AG09319 (cell line): ENCODE measurements at places on chromosomes 12 and 14.
A peak's percentile ranks its signal among the peaks of the same experiment; 100 is the strongest.

GRCh38 chr14:65788876-65789275 lies 376.3 kb downstream of the FUT8 start:
- no peak for DNase-seq

DNA sequence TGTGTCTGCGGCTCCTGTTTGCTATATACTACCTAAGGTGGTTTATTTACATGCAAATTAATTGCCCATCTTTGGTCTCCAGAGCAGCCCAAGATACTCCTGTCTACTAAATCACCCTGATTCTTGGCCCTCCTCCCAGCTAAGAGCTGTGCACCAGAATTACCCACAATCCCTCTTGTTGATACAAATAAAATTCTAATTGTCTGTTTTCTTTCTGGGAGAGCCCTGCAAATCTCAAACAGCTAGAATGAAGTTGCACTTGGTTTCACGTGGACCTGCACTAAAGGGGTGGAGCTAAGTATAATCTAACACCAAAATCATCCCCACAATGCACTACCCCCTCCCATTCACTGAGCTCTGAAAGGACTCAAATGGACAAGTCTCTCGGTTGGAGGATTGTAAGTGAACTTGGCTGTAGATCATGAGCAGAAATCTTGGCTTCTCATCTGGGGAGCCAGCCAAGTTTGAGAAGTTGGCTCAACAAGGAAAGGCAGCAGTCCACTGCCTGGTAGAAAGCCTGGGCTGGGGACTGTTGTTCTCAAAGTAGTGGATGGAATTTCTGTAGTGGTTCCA lies 6.6 kb downstream of the MAX start:
- DNase-seq: peak; percentile 51

DNA sequence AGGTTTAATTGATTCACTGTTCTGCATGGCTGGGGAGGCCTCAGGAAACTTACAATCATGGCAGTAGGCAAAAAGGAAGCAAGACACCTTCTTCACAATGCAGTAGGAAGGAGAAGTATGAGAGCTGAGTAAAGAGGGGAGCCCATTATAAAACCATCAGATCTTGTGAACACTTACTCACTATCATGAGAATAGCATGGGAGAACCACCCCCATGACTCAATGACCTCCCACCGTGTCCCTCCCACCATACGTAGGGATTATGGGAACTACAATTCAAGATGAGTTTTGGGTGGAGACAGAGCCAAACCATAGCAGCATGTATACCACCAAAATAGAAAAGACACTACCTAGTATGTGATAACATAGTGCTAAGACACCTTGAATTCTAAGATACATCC lies 2.9 kb upstream of the HMGA2 start:
- no peak for DNase-seq

GRCh38 chr14:35881280-35881679 lies 55.1 kb downstream of the BRMS1L start:
- no peak for DNase-seq

DNA sequence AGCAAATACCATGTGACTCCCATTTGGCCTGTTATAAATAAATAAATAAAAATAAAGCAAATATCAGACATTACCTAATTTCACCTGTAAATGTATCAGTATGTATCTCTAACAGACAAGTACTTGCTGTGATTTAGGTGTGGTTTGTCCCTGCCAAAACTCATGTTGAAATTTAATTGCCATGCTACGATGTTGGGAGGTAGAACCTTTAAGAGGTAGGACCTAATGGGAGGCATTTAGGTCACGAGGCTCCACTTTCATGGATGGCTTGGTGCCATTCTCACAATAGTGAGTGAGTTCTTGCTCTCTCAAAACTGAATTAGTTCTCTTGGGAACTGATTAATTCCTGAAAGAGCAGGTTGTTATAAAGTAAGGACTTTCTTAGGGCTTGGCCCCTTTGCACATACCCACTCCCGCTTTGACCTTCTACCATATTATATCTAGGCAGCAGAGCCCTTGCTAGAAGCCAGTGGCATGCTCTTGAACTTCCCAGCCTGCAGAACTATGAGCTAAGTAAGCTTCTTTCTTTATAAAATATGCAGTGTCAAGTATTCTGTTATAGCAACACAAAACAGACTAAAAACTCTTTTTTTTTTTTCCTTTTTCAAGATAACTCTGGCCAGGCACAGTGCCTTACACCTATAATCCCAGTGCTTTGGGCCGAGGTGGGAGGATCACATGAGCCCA lies 26.0 kb downstream of the VEZT start:
- no peak for DNase-seq

GRCh38 chr12:131862994-131863710 lies 31.3 kb upstream of the ULK1 start:
- DNase-seq: no peak

DNA sequence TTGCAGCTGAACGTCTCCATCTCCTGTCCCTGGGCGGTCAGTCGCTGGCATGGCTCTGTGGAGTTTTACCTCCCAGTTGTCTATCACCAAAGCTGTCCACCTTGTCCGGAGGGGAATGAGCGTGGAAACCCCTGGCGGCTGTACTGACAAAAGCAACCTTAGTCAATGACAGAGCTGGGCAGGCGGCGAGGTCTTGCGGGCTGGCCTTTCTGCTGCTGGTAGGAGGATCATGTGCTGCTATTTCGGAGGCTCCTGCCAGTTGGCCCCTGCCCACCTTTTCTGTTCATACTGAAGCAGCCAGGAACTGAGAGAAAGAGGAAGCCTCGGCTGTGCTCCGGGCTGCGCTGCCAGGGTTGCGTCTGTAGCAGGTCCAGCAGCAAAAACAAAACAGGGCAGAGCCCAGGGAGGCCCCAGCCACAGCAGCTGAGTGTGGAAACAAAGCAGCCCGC lies 57.7 kb downstream of the HMGA2 start:
- no peak for DNase-seq

GRCh38 chr14:61838661-61839245 lies 76.5 kb downstream of the SNAPC1 start:
- DNase-seq: no peak

- no peak for DNase-seq
Measured at GRCh38 chr12:12964255-12964654, 12.3 kb upstream of the GPRC5D start.

- no peak for DNase-seq
Measured at GRCh38 chr12:47841501-47841900, 21.8 kb upstream of the HDAC7 start.
